ENCODE measurements at places on chromosomes 11 and 22. TPM values are rescaled to one million over a fixed set of nuclear protein-coding genes. Genes with fewer than 3 reads are reported as not detected.

Gene OR5P2
- total RNA-seq: not detected

Gene KRTAP5-7
- total RNA-seq: not detected

Gene GAS2
- 0.22 TPM for total RNA-seq

Gene CFAP300
- 9.1 TPM for total RNA-seq

Gene KRTAP5-4
- not detected for total RNA-seq

Gene GLYAT
- total RNA-seq: not detected

Gene TRIM22
- total RNA-seq: 34.9 TPM

Gene TNNT3
- total RNA-seq: 0.46 TPM

Gene SMDT1
- total RNA-seq: 6.5 TPM

Gene MOV10L1
- total RNA-seq: 2.0 TPM

Gene FAM83F
- total RNA-seq: not detected

Gene DSCAML1
- not detected for total RNA-seq

Gene DNAJB7
- total RNA-seq: not detected

Data from A172 (cell line).